Activated T-helper 1 cell treated with anti-CD3 and anti-CD28 coated beads, Interleukin-2, amount 50 U/mL, for 16 hours (primary cell): ENCODE measurements at places on chromosomes 6 and 20.

GRCh38 chr6:43278524-43279078 lies 19.5 kb upstream of the SLC22A7 start:
- no peak for DNase-seq

GRCh38 chr6:56741472-56741871 lies 98.8 kb upstream of the DST start:
- no peak for DNase-seq

GRCh38 chr6:26089272-26089671 lies 2.0 kb downstream of the HFE start:
- DNase-seq: no peak

GRCh38 chr6:49782293-49782692 lies 4.8 kb downstream of the PGK2 start:
- DNase-seq: no peak

DNA sequence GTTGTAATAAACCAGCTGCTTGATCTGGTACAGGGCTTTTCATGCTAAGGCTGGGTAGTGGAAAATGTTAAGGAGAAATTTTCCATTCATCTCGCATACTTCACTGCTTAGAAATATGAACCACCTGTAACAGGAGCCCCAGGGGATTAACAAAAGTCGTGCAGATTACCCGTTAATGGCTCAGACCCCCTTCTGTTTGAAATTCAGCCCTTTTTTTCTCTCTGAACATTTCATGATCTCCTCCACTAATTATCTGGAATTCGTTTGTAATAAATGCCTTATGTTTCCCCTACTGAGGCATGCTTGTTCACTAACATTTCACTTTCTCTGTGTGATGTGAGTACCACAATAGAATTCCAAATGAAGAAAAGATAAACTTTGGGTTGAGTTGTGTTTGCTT lies 336.4 kb upstream of the HSF2 start:
- DNase-seq: no peak

DNA sequence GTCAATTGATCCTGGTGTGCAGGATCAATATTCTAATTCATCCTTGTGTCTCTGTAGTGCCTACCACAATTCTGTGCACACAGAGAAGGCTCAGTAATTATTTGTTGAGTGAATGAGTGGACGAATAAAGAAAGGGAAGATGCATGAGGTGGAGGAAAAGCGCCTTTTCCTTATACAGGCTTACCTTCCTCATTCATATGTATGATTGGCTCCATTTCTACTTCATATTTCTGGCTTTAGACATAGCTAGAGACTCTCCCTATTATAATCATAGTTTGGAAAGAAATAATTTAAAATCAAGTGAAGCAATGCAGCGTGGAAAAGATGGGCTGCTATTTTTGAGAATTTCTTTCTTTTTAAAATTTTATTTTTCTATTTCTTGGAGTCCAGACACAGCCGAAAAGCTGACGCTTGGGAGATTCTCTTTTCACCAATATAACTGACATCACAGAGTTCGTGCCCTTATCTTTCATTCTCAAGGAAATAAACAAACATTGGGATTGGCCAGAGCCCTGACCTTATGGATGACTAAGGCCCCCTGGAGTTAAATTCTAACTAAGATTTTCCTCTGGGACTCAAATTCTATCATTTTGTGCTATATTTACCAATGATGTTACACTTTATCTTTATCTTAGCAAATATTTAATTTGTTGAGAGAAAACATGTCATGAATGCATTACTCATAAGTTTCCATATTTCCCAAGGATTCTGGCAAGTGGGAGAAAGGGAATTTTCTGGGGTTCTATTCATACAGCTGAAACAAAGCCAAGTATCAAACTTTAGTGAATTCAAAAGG lies 48.1 kb downstream of the PRL start:
- DNase-seq: no peak

DNA sequence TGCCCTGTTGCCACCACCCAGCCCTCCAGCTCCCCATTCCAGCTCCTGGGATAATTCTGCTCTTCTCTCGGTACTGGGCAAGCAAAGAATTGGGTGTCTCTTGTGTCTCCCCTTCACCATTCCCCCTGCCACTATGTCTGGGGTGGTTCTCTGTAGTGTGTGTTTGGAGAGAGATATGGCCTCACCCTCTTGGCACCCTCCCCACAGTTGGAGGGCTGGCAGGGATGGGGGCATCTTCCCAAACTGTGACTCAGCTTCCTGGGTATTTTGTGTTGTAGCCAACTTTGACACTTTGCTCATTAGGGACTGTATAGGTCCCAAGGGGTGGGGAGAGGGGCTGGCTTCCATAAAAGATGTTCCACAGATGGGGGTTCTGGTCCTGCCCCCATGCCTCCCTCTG lies 1.7 kb downstream of the TNXB start:
- no peak for DNase-seq

- DNase-seq: no peak
Observed at GRCh38 chr20:31770243-31770642, 31.2 kb downstream of the TPX2 start.

DNA sequence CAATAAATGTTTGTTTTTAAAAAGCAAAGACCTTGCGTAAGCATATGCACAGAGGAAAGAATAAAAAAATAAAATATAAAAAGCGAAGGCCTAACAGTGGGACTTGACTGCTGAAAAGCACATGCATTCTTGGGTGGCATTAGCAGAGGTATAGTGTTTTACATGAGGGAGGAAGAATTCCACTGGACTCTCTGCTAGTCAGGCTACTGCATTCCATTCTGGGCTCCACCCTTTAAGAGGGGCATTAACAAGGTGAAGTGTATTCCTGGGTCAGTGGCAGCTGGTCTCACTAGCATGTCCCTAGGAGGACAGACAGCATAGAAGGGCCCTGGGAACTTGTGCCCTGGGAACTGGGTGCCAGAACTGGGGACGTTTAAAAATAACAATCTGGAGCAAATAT lies 134.1 kb downstream of the SOBP start:
- DNase-seq: no peak

DNA sequence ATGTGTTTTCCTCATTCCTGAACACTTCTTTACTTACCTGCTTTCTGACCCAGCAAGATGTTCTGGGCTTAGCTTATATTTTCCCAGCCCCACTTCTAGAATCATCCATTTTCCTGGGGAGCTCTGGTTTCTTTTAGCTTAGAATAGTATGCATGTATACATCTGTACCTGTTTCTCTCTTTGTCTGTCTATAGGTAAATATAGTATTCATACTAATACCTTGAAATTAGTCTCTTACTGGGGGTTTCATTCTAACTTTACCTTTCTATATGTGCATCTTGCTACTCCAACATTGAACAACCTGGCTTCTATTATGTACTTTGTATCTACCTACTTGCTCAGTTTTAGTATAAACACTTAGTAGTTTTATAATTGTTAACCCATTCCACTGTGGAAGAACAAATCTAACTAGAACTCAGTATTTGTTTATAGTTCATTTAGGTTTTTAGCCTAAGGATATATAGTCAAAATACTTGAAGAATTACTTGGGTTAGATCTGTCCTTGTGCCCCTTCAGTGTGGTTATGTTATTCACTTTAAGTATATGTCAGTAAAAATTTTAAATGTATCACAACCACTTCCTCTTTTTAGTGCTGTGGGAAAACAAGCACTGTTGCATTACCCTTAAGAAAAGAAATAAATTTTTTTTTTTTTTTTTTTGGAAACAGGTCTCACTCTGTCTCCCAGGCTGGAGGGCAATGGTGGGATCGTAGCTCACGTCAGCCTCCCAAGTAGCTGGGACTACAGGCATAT lies 54.0 kb downstream of the ASXL1 start:
- DNase-seq: no peak

- no peak for DNase-seq
Observed at GRCh38 chr6:13009461-13009860, 292.9 kb downstream of the PHACTR1 start.

DNA sequence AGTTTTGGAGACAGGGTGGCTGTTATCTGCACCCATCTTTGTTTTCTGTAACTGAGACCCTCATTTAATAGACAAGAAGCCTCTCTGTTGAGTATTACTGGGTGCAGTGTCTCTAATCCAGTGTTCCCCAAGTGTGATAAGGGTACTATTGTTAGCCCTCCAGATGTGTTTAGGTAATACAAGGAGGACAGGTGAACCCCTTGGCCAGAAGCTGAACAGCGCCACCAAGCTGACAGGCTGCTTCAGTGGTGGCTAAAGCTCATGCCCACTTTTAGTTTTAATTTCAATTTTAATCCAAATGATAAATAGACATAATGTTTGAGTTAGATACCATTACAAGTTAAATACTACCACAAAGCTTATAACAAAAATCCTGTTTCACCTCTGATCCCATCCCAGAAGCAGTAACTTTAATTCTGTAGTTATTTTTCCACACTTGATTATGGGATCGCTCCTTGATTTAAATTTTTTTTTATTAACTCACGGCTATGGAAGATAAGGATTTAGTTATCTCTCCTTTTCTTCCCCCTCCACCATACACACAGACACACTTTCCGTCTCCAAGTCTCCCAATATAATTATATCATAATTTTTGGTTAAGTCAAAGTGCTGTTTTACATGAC lies 8.4 kb upstream of the STK35 start:
- no peak for DNase-seq

GRCh38 chr6:161903584-161904212 lies 629.8 kb upstream of the AGPAT4 start:
- DNase-seq: no peak

DNA sequence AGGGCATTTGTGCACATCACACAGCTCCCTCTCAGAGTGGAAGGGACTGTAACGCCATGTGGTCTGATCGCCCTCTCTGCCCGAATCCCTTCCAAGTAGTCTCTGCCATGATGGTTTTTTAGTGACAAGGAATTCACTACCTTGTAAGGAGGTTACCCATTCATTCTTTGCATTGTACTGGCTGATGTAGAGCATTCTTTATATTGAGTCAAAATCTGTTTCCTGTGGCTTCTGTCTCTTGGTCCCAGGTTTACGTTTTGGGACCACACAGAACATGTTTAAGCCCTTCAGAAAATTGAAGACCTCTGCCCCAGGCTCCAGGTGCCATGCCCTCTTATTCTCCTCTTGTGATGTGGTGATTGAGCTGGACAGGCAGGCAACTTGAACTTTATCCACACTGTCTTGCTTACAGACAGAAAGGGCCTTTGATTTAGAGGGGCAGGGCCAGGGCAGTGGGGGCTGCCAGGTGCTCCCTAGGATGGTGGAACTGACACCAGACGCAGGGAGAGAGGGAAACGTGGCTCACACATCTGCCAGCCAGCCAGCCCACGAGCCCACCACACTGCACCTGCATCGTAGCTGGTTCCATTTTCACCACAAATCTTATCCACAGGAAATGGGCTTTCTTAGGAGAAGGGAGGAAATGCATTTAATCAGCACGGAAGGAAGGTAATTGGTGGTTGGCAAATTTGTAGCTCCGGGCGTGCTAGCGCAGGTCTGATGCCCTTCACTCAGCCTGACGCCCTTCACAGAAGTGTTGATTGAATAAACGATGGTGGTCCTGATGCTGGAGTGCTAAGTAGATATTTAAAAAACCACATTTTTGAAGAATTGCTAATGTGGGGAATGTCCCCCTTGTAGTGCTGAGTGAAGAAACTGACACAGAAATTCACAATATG lies 78.2 kb downstream of the TCP11 start:
- DNase-seq: no peak

DNA sequence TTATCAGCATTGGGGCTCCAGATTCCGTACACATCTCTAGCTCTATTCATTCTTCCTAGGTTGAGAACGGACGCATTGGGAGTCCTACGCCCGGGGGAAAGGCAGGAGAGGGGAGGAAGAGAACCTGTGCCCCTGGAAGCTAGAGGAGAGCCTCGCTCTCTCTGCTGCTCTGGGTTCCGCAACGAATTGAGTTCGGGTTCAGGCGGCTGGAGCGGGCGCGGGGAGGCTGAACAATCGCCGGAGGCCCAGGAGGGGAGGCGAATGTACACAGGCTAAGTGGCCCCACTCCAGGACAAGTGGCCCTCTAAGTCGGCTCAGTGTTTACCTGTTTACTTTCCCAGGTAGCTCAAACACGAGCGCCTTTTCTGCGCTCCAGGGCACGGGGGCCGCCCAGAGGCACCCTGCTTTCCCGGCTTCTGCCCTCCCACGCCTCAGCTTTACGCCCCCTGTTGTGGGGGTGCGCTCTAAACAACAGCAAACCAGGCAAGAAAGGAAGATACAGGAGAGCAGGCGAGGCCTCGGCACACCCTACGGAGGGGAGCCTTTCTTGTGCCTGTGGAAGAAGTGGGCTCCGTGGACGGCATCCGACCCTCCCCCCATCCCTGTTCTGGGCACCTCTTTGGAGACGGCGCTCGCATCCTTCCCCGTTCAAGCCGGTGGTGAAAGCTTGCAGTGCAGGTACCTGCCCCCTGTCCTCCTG lies 4.6 kb upstream of the NKX2-2 start:
- no peak for DNase-seq

- DNase-seq: no peak
Observed at GRCh38 chr6:11535801-11536230, 1.7 kb upstream of the TMEM170B start.

- peak; percentile 54 for DNase-seq
Observed at GRCh38 chr6:36028877-36029324, 1.3 kb downstream of the MAPK14 start.

DNA sequence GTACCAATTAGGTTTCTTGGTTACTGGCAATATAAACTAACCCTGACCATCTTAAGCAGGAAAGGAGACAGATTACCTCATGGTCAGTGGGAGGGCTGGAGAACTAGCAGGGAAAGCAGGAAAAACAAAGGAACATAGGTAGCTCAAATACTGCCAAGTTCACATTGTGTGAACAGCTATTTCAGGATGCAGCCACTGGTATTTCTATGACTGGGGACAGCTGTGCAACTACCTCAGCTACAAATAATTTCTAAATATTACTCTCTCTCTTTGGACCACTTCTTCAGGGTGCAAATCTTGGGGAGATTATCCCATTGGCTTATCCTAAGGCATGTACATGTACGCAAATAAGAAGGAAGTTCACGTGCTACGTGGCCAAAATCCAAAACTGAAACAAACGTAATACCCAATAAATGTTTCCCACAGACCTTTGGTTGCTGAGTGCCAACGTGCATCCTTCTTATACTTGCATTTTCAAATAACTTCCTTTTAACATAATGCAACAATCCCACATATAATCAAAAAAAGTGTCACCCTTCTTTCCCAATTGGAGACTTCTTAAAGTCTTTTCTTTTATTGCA lies 180.9 kb downstream of the PHF3 start:
- DNase-seq: no peak

DNA sequence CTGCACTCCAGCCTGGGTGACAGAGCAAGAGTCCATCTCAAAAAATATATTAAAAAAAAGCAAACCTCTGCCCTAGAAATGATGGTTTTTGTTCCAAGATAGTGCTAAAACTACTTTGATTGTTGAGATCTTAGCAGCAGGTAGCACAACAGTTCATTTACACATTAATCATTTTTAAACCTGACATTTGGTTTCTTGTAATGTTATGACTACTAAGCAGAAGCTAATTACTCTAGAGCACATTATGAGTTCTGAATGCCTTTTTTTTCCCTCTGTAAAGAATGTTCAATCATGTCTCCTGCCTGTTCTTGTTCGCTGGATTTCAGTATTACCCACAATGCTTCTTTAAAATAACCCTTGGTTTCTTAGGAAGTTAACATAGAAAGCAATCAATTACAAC lies 24.7 kb upstream of the PHF3 start:
- no peak for DNase-seq

- DNase-seq: no peak
Observed at GRCh38 chr20:40009542-40009941, 679.5 kb downstream of the MAFB start.

GRCh38 chr6:20706238-20706938 lies 172.1 kb downstream of the CDKAL1 start:
- no peak for DNase-seq
